ENCODE measurements at places on chromosomes 3 and 15.

DNA sequence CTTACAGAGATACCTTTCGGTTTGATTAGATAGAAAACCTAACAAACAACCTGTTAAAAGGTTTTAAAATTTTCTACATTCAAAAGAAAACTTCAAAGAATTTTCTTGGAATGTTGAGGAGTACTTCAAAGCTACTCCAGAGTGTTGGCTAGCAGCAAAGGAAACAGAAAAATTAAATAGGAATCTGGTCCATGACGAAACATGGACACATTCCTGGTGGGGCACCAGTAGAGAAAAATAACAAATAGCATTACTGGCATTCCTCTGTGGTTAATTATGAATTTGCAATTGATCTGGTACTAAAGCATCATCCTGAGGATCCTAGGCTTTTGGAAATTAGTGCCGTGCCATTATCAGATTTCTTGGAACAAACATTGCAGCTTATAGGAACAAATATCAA lies 59.5 kb upstream of the DPPA4 start:
- DNase-seq: no peak

GRCh38 chr15:94740469-94740868 lies 509.1 kb downstream of the MCTP2 start:
- DNase-seq: no peak

DNA sequence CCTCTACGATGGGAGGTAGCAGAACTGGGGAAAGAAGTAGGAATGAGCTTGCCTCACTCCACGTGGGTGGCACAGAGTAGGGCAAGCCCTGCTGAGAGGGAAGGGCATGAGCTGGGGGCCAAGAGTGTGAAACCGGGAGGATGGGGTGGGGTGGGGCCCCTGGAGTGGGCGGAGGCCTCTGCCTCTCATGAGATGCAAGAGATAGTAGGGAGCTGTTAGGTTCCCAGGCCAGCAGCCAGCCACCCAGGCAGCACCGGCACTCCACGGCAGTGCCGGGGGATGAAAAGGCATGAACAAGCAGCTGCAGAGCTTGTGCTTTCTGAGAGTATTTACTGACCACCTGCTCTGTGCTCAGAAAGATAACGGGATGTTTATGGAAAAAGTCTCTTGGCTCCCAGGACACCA lies 24.4 kb upstream of the PLA2G4E start:
- DNase-seq: no peak

DNA sequence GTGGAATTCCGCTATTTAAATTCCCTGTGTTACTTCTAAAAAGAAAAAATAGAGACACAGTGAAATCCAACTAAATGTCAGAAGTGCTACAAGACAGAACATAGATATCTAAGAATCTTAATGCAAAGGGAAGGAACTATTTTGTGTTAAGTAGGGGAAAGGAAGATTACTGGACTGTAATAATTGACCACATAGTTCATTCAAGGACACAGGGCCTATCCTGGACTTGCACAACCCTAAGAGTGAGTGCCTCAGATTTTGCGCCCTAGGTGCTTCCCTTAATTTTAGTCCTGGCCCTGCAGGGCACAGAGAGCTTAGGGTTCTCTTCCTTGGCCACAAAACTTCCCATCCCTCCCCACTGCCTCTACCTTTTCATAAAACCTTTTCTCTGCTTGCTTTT lies 3.5 kb upstream of the IL20RB start:
- DNase-seq: no peak

DNA sequence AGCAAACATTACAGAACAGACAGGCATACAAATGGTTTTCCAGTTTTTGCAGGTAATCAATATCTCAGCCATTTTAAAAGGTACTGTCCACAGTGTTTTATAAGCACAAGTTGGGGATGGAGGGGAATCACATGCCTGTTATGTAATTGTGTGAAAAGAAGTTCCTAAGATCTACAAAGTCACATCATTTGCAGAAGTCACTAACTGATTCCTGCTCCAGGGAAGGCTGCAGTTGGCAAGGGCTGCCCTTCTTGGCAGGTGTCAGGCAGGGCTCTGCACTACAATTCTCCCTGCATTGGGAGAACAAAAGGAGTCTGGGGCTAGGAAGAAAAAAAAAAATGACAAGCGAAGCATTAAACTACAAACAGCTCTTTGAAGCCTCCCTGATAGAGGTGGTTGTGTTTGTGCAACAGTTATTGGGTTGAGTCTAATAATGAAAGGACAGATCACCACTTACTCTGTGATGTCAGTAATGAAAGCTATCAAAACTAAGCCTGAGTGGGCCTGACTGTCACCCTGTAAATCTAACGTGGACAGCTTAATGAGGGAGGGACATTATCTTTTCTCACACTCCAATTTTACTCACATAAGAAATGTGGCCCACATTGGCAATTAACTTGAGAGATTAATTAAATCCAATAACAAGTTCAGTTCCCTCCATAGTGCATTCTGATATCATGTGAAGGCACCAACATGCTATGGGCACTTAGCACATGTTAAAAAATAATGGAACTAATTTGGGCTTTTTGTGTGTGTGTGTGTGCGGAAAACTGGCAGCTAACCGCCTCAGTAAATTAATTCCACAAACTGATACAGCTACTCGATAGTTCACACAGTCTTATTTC lies 242.9 kb downstream of the FHIT start:
- no peak for DNase-seq

GRCh38 chr3:117723825-117724224 lies 1014.2 kb downstream of the TUSC7 start:
- no peak for DNase-seq
